Smooth muscle cell of the umbilical artery (primary cell): ENCODE measurements at places on chromosomes 5 and 9. TPM values are rescaled to one million over a fixed set of nuclear protein-coding genes. Genes with fewer than 3 reads are reported as not detected.

MEIKIN gene
- not detected in 2 replicates for total RNA-seq

ABO gene
- total RNA-seq, result not detected in 2 replicates

CCDC183 gene
- total RNA-seq, result 0.30 and 0.32 TPM in 2 replicates

AFF4 gene
- total RNA-seq, result 45.4 and 84.6 TPM in 2 replicates

CARTPT gene
- not detected in 2 replicates for total RNA-seq

GRXCR2 gene
- total RNA-seq, result not detected in 2 replicates

SNCB gene
- 0.18 TPM in 1 of 2 replicates, not detected in the other for total RNA-seq

MAP1B gene
- total RNA-seq, result 501 and 541 TPM in 2 replicates

SMIM32 gene
- not detected in 2 replicates for total RNA-seq

SPINK6 gene
- not detected in 2 replicates for total RNA-seq

FGF10 gene
- total RNA-seq, result under 0.01 TPM in 1 of 2 replicates, not detected in the other

SHOC1 gene
- total RNA-seq, result under 0.01 and 0.09 TPM in 2 replicates

GALNT12 gene
- total RNA-seq, result 72.3 and 104 TPM in 2 replicates

IFNA13 gene
- total RNA-seq, result not detected in 2 replicates

GPRIN1 gene
- 1.8 and 7.3 TPM in 2 replicates for total RNA-seq

TAF11L13 gene
- total RNA-seq, result not detected in 2 replicates

COL15A1 gene
- 19.0 and 49.9 TPM in 2 replicates for total RNA-seq

APBA1 gene
- 7.4 and 9.8 TPM in 2 replicates for total RNA-seq

IL13 gene
- total RNA-seq, result not detected in 2 replicates

PLAC8L1 gene
- total RNA-seq, result 0.59 TPM in 1 of 2 replicates, not detected in the other

WDR31 gene
- 1.2 and 2.1 TPM in 2 replicates for total RNA-seq

IFNB1 gene
- 0.30 TPM in 1 of 2 replicates, not detected in the other for total RNA-seq

SLC36A2 gene
- not detected in 2 replicates for total RNA-seq

OR13C8 gene
- not detected in 2 replicates for total RNA-seq

GRIN3A gene
- under 0.01 TPM in 1 of 2 replicates, not detected in the other for total RNA-seq

PCA3 gene
- total RNA-seq, result not detected in 2 replicates

IFNE gene
- 25.8 and 61.8 TPM in 2 replicates for total RNA-seq

C5orf47 gene
- total RNA-seq, result not detected in 2 replicates

SHISAL2B gene
- total RNA-seq, result not detected in 2 replicates

RANBP17 gene
- total RNA-seq, result 15.1 and 18.2 TPM in 2 replicates

SMIM33 gene
- not detected in 2 replicates for total RNA-seq

HSD17B4 gene
- 160 and 255 TPM in 2 replicates for total RNA-seq

AGXT2 gene
- total RNA-seq, result not detected in 2 replicates

PCDHGA8 gene
- 2.8 and 3.0 TPM in 2 replicates for total RNA-seq

BAAT gene
- 0.23 TPM in 1 of 2 replicates, not detected in the other for total RNA-seq

NRG2 gene
- under 0.01 and 0.28 TPM in 2 replicates for total RNA-seq

DIAPH1 gene
- total RNA-seq, result 14.0 and 53.9 TPM in 2 replicates

EGR1 gene
- 2.1 and 2.7 TPM in 2 replicates for total RNA-seq

PDCD1LG2 gene
- 8.3 and 40.0 TPM in 2 replicates for total RNA-seq

CCDC192 gene
- total RNA-seq, result not detected in 2 replicates

FCN2 gene
- not detected in 2 replicates for total RNA-seq

RAB3C gene
- not detected in 2 replicates for total RNA-seq

HACD4 gene
- total RNA-seq, result 2.1 and 4.2 TPM in 2 replicates

OBP2B gene
- total RNA-seq, result not detected in 2 replicates

CAMK4 gene
- 2.7 and 10.3 TPM in 2 replicates for total RNA-seq

OR13F1 gene
- total RNA-seq, result not detected in 2 replicates

CPLANE1 gene
- total RNA-seq, result 20.5 and 24.3 TPM in 2 replicates

CCNI2 gene
- total RNA-seq, result not detected in 2 replicates

MCIDAS gene
- not detected in 2 replicates for total RNA-seq

CFAP77 gene
- total RNA-seq, result 0.30 TPM in 1 of 2 replicates, not detected in the other
